NCI-H1930 (cell line): ENCODE measurements at places on chromosomes 12 and 14.
A peak's percentile ranks its signal among the peaks of the same experiment; 100 is the strongest.

GRCh38 chr12:79690142-79690637, 574 bp downstream of the PAWR start:
- DNase-seq, result no peak

GRCh38 chr12:32502693-32503502, 103.5 kb downstream of the FGD4 start:
- no peak for DNase-seq

DNA sequence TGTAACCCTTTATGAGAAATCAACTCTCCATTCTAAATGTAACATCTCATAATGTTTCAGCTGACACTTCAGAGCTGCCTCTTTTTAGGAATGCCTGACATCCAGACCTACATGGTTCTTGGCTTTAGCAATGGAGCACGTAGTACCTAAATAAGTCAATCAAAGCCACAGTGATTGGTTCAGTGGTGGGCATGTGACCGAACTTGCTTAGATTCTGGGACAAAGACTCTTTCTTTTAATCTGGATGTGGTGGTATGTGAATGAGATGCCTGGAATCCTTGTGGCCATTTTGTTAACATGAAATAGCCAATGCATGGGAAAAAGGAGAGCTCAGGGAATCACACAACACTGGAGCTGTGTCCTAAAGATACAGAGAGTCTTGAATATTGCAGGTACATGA, 11.8 kb downstream of the GPR65 start:
- DNase-seq, result no peak

DNA sequence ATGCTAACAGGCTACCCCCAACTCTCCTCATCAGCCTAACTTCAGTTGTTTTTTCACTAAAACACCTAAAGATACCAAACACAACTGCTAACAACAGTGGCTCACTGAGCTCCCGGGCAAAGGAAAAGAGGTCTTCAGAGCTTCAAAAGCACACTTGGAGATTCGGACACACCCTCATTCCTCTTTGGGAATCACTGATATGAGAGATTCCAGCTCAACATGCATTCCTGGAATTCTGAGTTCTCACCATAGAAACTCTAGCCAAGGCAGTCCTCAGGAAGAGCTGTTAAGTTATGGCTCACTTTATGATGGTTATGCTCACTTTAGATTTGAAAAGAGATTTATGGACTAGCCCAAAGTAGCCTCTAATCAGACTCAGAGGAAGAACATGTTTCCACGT, 40.1 kb downstream of the STXBP6 start:
- no peak for DNase-seq

GRCh38 chr12:119425623-119426022, 91.1 kb downstream of the CCDC60 start:
- no peak for DNase-seq

DNA sequence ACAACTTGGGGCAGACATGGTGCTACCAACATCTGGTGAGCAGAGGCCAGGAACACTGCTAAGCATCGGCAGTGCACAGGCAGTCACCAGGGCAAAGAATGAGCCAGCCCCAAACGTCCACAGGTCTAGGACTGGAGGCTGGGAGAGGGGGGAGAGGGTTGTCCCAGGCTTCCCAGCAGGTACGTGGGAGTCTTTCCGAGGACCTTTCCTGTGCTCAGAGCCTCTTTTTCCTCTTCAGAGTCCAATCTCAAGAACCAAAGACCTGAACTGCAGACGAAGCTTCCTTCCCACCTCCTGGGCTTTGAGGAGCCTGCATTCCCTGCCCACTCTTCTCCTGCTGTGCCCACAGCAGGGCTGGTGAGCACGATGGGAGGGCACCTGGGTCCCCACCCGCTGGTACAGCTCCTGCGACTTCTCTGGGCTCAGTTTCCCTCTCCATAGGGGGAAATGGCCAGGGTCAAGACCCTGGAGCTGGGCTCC, 48.7 kb downstream of the DLK1 start:
- DNase-seq, result no peak

GRCh38 chr14:50040401-50040775, 76.0 kb downstream of the VCPKMT start:
- DNase-seq, result no peak

DNA sequence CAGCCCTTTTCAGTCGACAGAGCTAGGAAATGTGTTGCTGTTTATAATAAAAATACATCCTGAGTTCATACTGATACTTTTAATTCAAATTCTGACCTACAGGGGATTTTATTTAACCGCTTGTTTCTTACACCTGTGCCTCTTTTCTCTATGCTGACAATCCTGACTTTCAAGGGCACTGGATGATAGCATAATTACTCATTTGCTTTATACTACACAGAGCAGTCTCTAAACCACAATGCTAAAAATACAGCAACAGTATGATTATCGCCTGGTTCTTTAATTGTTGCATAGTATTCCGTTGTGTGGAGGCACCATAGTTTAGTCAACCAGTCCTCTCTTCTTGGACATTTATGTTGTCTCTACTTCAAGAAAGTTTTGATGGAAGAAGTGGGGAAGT, 372.9 kb downstream of the DPF3 start:
- no peak for DNase-seq

GRCh38 chr12:168763-169525, 45.0 kb downstream of the SLC6A12 start:
- no peak for DNase-seq

GRCh38 chr14:105201156-105201924, 20.2 kb upstream of the NUDT14 start:
- DNase-seq, result no peak

DNA sequence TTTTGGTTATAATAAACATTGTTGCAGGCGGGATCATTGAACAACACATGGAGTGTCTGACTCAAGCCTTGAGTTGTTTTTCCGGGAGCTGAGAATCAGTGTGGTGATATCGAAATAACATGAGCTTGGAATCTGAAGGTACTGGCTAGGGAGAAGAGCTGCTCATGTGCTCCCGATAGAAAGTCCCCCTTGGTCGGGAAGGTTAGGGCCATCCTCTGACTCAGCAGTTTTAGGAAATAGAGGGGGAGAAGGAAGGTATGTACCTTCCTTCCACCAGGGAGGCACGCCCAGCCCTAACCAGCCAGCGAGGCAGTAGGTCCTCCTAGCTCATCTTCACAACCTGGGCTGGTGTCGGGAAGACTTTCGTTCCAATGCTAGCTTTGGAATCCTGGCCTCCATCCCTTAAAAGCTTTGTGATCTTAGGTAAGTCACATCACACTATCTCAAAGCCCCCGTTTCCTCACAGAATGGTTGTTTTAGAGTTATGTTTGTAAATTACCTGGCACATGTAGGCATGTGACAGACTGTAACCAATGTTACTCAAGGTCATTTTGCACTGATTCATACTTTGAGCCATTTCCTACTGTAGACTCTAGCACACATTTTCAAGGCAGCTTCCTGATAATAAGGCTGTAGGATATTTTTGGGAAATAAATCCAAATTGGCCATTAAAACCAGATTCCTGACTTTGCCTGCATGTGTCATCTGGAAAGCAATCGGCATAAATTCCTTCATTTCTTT, 1.9 kb upstream of the RAB35 start:
- no peak for DNase-seq

- no peak for DNase-seq
Measured at GRCh38 chr12:67541625-67541991, 106.9 kb upstream of the DYRK2 start.

- no peak for DNase-seq
Measured at GRCh38 chr12:108526482-108527165, 11.5 kb downstream of the FICD start.

DNA sequence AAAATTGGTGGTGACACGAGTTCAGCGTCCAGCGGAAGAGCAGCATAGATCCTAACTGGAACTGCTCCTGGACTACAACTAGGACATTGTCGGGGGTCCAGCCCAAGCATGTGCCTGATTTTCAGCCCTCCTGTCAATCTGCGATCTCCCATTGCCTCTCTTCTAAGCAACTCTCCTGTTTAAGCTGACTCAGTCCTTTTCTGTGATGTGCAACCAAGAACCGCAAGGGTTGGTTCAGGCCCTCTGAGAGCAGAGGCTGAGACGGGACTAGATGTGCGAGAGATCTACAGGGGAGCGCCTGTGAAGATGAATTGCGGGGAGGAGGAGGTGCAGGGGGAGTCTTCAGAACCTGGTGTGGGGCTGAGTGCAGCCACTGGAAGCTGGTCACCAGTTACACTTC, 3.7 kb upstream of the PAPLN start:
- DNase-seq, result no peak

- no peak for DNase-seq
Measured at GRCh38 chr14:76638841-76639240, 122.4 kb upstream of the VASH1 start.

DNA sequence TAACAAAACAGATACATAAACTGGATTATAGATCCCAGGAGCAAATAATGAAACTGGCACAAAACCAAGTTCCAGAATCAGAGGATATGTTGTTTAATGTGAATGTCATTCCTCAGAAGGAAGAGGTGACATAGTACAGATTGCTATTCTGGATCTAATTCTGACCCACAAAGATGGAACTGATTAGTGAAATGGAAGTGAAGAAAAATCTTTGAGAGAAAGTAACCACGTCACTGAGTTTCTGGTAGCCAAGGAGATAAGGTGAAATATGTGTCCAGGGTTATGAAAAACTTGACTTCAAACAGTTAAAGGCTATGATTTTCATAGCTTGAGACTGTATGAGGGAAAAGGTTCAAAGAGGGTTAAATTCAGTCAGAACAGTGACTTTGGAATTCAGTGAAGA, 8.3 kb downstream of the OR10AD1 start:
- DNase-seq, result no peak

DNA sequence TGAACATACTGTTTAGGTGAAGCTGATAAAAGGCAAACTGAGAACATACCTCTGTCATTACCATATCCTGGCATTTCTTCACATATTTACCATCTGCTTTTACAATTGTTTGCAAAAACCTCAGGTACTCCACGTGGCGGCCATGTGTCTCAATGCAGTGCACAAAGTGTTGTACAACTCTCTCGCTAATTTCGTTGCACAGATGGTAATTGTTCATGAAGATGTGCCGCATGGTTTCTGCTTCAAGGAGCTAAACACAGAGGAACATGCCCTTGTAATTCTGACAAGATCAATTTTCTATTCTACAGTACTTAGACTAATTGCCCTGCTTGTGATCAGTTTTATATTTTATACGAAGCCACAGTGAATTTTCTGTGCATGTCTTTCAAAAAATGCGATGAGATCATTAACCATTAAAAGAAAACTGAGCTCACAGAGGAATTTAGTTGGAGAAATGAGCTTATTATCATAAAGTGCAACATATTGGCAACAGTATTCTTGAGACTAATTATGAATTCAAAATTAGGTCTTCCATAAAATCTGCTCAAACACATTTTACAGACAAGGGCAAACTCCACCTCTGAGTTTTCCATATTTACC, 233.8 kb downstream of the ITPR2 start:
- no peak for DNase-seq

DNA sequence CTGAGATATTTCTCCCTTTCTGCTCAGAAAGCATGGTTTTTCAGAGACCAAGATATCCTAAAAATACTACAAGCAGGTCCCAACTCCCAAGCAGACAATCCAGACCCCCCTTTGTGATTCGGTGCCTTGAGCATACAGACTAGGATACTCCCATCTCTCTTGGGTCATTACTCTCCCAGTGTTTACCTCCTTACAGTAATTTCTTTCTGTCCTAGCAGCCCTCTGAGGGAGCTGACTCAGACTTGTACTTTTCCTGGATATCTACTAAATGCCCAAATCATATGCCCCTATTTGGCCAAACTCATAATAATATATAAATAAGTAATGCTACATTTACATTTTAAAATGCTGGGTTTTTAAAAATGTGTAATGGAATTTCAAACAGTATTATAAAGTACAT, 355.6 kb downstream of the LRIG3 start:
- no peak for DNase-seq

GRCh38 chr14:78135450-78135891, 34.7 kb upstream of the NRXN3 start:
- DNase-seq, result no peak

DNA sequence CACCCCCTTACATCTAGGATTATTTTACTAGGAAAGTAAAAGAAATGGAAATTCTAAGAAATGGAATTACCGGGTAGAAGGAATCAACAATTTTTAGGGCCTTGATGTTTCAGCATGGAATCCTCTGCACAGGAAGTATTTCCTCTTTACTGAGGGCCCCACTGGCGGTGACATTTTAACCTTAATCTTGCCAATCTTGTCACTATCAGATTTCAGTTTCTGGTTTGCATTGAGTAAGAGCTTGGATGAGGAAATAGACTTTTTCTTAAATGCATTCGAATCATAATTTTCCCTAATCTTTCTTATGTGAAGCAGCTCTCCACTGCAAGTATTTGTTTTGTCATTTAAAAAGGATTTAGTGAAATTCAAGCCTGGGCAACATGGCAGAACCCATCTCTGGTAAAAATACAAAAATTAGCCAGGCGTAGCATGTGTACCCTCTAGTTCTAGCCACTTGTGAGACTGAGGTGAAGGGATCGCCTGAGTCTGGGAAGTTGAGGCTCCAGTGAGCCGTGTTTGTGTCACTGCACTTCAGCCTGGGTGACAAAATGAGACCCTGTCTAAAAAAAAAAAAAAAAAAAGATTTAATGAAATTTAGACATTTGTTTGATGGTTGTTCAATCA, 40.7 kb downstream of the TPCN1 start:
- no peak for DNase-seq

- peak; percentile 82 for DNase-seq
Measured at GRCh38 chr14:23567186-23568020, at the start of gene AP1G2. Gene AP1G2, minus strand, starts transcription at chr14:23567791. Its CDS starts 477 bp downstream, at chr14:23567314.

DNA sequence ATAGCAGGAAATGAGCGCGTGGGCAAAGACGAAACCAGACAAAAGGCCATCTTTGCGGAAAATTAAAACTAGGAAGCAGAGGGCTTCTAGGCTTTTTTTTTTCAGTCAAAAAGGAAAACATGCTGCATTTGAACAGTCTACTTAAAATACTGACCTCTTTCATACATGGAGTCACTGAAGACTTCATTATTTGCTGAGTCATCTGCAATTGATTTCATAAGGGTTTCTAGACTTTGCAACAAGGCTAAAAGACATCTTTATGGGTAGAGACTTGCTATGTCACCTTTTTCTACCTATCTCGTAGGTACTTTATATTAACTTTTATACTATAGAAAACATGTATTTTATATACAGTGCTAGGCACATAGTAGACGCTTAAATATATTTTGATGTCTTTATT, 238.4 kb downstream of the TMEM132D start:
- no peak for DNase-seq

DNA sequence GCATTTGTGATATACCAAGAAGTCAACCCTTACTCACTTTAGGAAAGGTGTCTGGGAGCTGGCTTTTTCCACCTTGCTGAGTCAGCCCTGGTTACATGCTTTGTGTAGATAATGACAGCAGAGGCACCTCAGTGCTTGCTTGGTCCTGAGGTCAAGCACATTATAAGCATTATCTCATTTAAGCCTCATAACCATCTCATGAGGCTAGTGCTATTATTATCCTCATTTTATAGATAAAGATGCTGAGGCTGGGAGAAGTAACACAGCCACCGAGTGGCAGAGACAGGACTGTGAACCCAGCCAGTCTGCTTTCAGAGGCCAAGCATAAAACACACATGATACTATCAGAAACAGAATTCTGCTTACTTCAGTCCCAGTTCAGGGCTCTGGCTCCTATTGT, 29.4 kb downstream of the MAX start:
- DNase-seq, result no peak
